Activated naive CD8-positive, alpha-beta T cell treated with anti-CD3 and anti-CD28 coated beads, Interleukin-2, amount 50 U/mL, for 24 hours (primary cell): ENCODE measurements at places on chromosomes 3 and 15.

DNA sequence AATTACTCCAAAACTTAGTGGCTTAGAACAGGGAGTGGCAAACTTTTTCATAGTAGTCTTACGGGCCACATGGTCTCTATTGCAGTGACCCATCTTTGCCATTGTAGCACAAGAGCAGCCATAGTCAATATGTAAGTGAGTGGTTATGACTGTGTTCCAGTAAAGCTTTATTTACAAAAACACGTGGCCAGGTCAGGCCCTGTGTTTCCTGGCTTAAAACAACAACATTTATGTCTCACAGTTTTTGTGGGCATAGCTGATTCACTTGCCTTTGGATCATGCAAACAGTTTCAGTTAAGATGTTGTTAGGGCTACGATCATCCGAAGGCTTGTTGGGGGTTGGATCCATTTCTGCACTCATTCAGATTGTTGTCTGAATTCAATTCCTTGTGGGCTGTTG, 103.8 kb downstream of the CHCHD6 start:
- DNase-seq: no peak

DNA sequence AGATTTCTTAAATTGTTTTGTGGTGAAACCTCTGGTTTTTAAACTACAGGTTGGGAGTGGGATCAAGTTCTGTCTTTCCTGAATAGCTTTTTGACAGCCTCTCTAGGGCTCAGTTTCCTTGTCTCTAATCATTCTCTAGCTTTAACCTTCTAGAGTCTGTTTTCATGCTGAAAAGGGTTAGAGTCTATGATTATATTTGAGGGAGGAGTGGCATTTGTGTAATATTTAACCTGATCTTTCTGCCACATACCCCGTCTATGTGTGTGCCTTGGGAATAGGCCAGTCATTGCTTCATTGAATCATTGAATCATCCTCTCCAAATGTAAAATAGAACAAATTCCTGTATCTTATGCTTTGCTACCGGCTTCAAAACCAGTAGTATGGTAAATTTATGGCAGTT, 204.9 kb downstream of the KLHL25 start:
- DNase-seq: no peak

DNA sequence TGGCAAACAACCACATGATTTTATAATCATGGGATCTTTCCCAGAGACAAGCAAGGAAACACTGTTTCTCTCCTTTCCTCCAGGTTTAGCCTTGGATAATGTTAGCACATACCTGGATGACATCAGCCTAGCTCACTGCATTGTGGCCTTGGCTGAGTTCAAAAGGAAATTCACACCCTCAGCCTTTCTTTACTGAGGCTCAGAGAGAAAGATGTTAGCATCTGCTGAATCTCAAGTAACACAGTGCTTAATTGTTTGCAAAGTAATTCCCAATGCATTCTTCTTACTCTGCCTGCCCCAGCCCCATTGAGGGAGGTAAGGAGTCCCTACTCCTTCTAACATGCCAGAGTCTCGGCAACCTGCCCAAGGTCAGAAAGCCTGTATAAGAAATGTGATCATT, 432.2 kb upstream of the LMCD1 start:
- DNase-seq: no peak

- no peak for DNase-seq
Observed at GRCh38 chr3:94115482-94115881, 52.6 kb downstream of the NSUN3 start.

DNA sequence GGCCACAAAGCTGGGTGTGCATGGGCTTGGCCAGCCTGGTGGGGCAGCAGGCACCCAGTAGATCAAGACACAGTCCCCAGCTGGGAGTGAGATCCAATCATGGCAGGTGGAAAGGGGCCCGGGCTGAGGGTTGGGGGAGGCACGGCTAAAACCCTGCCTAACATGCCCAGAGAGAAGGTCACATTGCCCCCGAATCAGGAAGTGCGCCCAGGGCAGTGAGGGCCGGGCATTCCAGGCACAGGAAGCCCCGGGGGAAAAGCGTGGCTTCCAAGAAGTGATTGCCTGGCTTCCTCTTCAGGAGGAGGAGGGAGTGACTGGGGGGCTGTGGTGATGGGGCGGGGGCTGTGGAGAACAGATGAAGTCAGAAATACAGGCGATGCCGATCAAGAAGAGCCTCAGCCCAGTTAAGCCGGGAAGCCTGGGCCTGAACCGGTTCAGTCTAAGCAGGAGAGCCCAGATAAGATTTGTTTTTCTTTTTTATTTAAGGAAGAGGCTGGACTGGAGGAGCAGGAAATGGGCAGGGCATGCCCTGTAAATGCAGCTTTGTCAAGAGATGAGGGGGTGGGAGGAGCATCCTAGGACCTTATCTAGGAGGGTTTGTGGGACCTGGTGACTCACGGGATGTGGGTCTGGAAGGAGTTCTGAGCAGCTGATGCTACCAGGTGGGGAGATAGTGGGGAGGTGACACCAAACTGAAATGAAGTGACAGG, 83.9 kb downstream of the CHSY1 start:
- DNase-seq: peak; percentile 75

DNA sequence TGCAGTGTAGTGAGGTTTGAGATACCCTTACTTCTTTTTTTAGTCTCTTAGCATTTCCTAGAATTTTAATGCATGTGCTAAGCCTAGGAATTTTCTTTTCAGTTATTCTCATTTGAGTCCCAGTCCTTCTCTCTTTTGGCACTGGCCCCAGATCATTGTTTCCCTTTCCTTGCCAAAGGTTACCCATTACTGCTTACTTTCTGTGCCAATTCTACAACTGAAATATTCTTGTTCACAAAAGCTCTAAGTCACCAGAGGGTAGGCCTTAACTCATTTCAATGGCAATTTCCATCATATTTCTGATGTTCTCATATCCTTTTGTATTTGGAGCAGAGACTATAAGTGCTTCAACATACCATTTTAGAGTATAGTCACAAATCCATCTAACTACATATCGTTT, 199.6 kb upstream of the CBLB start:
- no peak for DNase-seq

GRCh38 chr3:69370901-69371301, 15.0 kb downstream of the FRMD4B start:
- no peak for DNase-seq

DNA sequence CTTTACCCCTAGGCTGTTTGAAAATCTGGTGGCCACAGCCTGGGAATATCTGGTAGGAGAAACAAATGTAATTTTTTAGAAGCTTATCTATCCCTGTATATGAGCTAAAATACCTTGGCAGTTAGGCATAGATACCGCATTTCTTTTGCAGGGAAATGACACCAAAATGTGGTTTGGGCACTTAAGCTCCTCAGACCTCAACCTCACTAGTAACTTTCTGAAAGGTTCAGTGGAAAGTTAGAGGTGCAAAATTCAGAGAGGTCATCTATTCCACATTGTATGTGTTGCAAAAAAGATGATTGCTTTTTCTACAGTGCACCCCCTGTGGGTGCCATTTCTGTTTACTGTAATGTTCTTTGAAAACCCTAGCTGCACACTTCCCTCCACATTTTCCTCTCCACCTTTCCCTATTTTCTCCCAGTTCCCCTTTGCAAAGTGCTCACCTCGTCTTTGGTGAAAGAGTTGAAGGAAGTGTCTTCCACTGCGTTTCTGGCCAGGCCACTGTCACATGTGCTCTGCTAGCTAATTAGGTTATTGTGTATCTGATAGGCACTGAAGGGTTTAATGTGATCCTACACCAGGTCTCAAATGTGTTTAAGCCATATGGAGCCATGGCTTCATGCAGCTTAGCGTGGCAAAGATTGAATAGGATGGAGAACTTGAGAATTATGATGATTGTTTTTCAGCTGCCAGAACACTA, 1.3 kb downstream of the SACM1L start:
- DNase-seq: no peak

- no peak for DNase-seq
Observed at GRCh38 chr3:37338500-37338899, 164.1 kb upstream of the LRRFIP2 start.

GRCh38 chr15:91942720-91943394, 89.3 kb downstream of the SLCO3A1 start:
- no peak for DNase-seq

GRCh38 chr15:50735156-50735555, 30.4 kb downstream of the SPPL2A start:
- DNase-seq: no peak

DNA sequence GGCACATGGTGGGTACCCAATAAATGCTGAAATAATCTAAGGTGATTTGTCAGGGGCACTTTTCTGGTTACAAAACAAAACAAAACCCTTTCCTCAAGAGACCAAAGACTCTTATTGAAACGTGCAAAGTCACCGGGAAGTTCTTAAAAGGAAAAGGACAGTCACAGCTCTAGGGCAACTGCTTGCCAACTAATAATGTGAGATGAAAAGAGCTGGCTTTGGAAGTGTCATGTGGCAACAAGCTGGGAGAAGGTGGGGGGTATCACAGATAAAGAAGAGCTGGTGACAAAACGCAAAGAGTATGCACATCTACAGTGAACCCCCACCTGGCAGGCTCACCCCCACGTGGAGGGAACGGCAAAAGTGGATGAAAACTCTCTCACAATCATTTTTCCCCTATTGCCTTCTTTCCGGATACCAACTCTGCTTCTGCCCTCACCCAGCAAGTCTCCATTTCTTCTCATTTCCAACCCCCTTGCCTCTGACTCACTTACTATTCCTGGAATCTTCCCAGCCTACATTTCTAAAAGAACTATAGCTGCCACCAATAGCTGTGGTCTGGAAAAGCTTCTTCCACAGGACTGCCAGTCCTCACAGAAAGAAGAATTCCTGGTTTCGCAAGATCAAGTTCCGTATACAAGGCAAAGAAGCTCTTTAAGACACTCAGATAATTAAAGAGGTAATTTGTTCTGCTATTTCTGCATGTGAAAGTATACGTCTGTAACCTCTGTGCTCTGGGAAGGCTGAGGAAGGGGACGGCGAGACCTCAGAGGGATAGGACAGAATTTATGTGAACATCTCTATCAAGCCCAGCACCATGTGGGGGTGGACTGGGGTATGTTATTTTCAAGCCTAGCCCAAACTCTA, 21.8 kb upstream of the ANPEP start:
- no peak for DNase-seq

DNA sequence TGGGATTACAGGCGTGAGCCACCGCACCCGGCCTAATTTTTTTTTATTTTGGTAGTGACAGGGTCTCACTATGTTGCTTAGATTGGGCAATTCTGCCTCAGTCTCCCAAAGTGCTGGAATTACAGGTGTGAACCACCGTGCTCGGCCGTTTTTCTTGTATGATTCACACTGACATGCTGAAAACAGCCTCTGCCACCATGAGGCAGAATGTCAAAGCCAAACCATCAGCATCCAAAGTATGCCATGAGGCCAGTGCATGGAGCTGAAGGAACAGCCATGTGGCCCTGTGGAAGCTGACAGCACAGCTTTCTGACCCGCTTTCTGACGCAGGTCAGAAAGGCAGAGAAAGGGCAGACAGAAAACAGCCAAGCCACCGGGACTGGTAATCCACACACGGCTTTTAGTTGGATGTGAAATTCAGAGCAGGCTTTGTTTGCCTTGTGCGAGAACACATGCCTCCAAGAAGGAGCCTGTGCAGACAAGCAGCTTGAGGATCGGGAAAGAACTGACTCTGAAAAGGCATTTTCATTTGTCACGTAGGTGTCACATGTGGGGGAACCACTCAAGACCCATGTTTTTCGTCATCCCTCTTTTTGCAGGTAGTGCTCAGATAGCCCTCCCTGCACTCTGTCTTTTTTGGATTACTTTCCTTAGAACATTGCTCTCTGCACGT, 25.1 kb downstream of the XYLB start:
- DNase-seq: no peak

- DNase-seq: no peak
Observed at GRCh38 chr3:71132995-71133730, 450.4 kb downstream of the FOXP1 start.

DNA sequence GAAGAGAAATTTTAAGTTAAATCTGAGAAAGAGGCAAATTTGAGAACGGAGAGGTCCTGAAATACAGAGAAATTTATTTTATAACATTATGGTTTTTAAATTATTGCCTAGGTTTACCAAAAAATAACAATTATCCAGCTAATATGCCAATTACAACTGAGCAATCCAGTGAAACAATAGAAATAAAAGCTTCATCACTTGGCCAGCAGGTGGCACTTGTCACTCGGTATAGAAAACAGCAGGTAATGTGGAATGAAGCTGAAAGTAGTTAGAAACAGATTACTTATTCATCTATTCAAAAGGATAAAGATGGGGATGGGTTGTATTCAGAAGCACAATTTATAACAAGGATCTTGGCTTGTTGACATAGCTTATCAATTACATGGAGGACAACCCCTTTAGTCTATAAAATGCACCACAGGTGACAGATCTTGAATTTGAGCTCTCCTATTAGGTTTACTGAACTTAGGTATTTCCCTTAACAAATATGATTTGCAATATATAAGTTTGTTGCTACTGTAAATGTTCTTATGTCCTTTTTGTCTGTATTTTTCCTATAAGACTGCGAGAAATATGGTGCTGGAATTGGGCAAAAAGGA, 70.1 kb upstream of the GUCA1C start:
- DNase-seq: peak; percentile 34

DNA sequence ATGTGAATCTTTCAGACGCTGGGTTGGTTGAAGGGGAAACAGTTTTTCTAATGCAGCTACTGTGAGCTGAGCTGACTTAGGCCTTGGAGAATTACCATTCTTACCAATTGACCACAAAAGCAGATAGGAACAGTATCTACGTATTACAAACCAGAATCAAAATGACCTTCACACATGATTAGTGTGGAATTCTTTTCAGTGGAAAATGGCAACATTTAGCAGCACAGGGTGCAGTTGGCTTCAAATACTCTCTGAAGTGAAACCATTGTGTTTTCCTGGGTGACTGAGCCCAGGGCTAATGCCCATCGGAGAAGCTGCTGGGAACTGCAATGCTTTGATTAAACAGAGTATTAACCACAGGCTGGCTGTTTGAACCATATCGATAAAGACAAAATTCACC, 40.2 kb upstream of the GOLGA8J start:
- DNase-seq: no peak
